ENCODE measurements at places on chromosomes 3 and 15.

DNA sequence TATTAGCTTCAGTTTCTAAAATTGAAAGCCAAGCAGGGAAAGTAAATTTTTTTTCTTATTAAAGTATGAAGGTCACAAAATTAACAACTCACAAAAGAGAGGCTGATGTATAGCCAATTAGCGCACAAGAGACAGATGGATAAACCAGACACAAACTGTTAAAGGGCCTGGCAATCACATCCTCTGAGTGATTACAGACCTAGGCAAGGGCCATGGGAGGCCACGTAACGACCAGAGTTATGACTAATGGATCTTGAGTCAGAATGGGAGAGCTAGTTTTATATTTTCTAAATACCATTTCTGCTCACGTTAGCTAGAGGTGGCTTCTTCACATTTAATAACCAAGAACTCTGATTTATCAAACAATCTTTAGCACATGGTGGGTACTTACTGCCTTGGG is 17.8 kb upstream of the SCAMP5 start:
- no peak for DNase-seq

- DNase-seq = no peak
Observed at GRCh38 chr3:101171681-101172191, 148.6 kb downstream of the IMPG2 start.

GRCh38 chr3:127997016-127997415 is 55.2 kb upstream of the SEC61A1 start:
- DNase-seq = no peak

DNA sequence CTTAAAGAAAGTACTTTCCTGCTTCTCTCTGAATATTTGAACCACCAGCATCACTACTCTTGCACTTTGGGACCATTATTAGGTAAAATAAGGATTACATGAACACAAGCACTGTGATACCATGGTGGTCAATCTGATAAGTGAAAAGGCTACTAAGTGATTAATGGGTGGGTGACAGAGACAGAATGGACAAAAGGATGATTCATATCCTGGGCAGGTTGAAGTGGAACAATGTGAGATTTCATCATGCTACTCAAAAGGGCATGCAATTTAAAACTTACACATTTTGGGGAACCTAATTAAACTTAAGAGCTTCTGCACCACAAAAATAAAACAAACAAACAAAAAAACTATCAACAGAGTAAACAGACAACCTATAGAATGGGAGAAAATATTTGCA is 172.0 kb upstream of the CD96 start:
- DNase-seq = no peak

- no peak for DNase-seq
Observed at GRCh38 chr15:48459571-48460442, 128.6 kb downstream of the DUT start.

DNA sequence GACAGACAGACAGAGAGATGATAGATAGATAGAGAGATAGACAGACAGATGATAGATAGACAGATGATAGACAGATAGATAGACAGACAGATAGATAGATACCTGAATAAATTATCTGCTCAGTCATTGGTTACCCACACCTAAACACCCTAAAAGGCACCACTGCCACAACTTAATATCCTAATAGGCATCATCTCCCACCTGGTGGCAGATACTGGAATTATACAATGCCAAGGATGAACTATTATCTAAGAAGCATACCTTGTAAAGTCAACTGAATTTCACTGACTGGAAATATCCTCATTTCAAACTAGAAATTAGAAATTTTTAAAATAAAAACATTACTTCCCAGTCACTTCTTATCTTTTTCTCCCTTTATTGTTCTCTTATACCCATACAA is 19.4 kb upstream of the ATP8B4 start:
- no peak for DNase-seq

DNA sequence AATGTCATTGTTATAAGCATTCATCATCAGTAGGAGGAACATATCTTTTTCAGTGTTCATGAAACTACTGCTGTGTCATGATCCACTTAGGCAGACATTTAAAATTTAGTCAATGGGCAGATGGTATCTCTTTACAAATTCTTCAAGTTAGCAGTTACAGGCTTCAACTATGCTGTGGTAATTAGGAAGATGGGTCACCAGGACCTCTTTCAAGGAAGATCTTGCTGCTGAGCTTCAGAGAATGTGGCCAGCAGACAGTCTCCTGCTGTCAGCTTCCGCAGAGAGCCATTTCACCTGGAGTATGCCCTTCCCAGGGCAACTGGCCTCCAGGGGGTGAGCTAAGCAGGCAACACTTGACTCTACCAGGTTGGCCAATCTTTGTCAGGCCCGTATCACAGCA is 19.4 kb downstream of the IFT57 start:
- DNase-seq = no peak

DNA sequence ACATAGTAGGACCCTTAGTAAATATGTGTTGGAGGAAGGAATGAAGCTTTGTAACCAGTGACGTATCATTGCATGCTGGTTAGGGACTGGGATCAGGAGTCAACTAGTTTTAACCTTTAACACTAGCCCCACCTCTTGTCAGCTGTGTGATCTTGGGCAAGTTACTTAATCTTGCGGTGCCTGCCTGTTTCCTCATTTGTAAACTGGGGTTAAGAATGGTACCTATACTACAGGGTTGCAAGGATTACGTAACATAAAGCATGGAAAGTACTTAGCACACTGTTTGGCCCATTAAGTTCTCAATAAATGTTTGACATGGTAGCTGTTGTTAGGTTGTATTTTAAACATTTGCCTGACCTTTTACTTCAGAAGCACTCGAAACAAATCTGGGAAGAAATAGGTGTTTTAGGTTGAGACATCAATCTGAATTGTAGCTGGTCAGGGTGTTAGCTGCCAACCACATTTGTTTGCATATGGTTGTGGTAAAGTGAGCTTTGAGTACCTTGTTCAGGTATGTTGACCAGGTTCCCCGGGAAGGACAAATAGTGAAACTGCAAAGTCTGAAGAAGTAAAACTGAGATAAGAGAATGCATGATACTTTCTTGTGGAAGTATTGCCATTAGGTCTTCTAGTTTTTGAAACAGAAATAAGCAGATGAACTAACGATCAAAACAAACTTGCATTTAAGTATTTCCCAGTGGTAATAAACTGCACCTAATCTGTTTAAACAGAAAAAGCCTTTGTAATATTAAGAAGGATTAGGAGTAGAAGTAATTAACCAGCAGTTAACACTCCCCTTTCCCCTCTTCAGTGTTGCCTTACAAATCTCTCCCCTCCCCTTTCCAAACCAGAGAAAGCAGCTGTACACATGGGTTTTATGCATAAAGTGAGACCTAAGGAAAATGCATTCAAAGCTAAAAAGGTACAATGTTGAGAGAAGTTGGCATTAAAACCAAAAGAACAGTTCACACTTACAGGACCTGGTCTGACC is 25.8 kb upstream of the SCAANT1 start:
- no peak for DNase-seq

DNA sequence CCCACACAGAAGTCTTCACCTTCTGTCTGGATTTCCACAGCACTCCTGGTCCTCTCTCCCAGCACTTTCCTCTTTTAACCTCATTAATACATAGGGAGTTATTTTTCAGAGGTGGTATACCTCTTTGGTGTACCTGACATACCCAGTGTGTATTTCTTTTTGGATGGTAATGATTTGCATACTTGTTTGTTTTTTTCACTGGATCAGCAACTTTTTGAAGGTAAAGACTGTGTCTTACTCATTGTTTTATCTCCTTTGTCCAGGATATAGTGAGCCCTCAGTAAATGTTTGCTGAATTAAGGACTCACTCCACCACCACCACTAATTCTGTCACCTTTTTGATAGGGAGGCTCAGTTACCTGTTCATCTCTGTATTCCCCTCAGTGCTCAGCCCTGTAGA is 52.1 kb downstream of the SACM1L start:
- DNase-seq = no peak

- peak; percentile 62 for DNase-seq
Observed at GRCh38 chr3:71725271-71725991, at the start of gene EIF4E3. TSS of gene EIF4E3 (minus strand) at chr3:71725402. CDS start at chr3:71725367, 35 bp downstream.

DNA sequence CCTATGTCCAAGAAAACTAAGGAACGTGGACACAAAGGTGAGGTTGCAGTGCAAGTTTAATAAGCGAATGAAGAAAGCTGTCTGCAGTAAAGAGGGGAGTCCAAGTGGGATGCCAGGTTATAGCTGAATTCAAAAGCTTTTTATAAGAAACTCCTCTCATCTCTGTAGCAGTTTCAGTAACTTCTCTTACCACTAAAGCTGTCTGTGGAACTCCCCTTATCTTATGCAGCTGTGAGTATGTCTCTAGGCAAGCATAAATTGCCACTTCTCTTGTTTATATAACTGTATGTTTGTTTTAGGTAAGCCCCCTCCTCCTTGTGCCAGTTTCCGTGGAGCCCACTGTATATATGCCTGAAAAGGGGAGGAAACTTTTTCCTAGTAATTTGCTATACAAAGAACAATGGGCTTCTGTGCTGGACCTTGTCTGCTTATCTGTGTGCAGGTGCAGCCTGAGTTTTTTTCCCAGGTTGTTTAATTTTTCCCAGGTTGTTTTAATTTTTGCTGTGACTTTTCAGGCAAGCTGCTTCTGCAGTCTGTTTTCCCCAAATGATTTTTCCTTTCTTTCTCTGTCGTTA is 875.1 kb upstream of the EPHA6 start:
- no peak for DNase-seq

- no peak for DNase-seq
Observed at GRCh38 chr3:196971094-196971698, 2.6 kb upstream of the PIGZ start.

- DNase-seq = no peak
Observed at GRCh38 chr3:49119036-49119435, 1.6 kb downstream of the USP19 start.
